ENCODE measurements at places on chromosomes 5 and 9. TPM values are rescaled to one million over a fixed set of nuclear protein-coding genes. Genes with fewer than 3 reads are reported as not detected.

- DNase-seq: no peak
Measured at GRCh38 chr5:178115136-178115813, 1.9 kb downstream of the N4BP3 start.

- no peak for DNase-seq
Measured at GRCh38 chr5:16544607-16545374, 72.0 kb downstream of the RETREG1 start.

- no peak for DNase-seq
Measured at GRCh38 chr9:9341203-9341602, 1271.6 kb downstream of the PTPRD start.

- no peak for DNase-seq
Measured at GRCh38 chr9:6330958-6331634, 2.9 kb downstream of the TPD52L3 start.

- no peak for DNase-seq
Measured at GRCh38 chr5:181234455-181235306, 9.0 kb downstream of the RACK1 start.

GRCh38 chr9:134669399-134669955 lies 27.9 kb downstream of the COL5A1 start:
- no peak for DNase-seq

DNA sequence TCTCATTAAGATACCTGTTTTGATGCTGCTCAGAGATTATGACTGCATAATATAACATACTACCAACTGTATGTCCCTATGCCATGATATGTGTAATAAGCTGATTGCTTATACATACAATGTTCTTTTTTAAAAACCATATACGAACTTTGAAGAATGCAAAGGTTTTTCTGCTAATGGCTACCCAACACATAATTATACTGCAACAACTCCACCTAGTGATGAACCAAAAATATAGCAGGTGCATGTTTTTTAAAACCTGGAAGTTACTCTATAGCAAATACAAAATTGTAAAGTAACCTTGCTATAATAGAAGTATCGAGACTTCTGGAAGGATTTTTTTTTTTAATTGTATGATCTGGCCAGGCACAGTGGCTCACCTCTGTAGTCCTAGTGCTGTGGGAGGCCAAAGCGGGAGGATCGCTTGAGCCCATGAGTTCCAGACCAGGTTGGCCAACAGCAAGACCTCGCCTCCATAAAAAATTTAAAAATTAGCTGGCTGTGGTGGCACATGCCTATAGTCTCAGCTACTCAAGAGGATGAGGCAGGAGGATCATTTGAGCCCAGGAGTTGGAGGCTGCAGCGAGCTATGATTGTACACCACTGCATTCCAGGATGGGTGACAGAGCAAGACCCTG lies 49.1 kb downstream of the HOMER1 start:
- no peak for DNase-seq

DNA sequence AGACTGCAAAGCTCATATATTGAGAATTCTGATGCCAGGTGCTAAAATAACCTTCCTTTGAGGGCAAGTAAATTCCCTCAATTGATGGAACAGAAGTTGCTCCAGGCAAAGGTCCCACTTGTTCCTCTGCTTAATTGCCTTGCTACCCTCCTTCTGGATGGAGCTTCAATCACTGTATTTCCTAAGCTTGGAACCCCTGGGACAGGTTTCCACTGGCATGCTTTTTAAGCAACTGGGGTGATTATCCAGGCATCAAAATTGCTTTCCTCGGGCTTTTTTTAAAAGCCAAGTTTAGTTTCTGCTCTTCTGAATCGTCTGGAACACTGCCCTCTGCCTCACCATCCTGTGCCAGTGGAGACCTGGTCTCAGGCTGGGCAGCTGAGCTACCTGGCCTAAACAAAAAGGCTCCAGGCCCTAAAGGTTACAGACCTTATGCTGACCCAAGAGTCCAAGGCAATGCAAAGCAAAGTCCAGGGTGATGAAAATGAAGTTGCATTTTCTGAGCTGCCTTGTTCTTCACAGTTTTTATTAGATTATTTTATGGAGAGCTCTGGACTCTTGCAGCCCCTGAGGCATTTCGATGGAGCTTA lies 167.9 kb upstream of the CD180 start:
- no peak for DNase-seq

DNA sequence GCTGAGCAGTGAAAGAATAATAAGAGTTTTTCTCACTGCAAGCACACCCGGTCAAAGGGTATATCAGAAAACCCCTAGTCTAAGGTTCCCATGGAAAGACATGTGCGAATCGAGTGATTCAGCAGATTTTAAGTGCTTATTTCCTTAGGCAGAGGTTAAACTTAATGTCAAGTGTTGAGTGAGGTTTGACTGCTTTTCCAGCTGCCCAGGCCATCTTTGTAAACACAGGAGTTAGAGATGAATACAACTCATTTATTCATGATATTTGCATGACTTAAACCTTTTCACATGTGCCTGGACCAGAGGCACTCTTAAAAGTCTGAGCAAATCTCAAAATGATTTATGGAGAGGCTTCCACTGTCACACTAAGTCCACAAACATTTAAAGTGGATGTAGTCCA lies 137.8 kb upstream of the RGMB start:
- no peak for DNase-seq

GRCh38 chr5:59421986-59422941 lies 471.3 kb downstream of the PDE4D start:
- no peak for DNase-seq

DNA sequence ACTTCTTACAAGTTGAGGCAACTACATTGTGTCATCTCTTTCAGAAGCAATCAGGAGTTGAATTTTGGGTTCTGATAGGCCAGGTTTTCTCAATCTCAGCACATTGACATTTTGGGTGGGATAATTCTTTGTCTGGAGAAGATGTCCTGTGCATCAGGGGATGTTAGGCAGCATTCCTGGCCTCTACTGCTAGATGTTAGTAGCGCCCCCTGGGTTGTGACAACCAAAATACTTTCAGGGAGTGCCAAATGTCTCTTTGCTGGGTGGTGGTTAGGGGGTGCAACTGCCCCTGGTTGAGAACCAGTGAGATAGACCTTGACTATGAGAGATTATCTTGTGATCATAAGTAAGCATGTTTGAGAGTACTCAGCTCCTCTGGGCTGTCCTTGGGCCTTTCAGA lies 164.3 kb upstream of the KLF9 start:
- no peak for DNase-seq

DNA sequence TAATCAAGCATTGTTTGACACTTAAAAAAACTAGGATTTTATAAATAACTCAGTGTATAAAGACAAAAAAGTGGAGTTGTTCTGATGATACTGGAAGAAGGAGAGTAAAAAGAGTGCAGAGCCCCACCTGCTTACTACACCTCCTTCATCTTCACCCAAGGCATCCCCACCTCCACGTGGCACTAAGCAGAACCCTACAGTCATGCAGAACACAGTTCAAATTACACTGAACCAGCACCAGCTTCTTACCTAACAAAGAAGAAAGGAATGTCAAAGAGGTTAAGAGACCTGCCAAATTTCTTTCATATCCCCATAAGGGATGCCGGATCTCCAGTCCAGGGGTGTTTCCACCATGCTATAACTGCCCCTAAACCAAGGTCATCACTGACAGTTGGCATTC lies 55.5 kb downstream of the PDE4D start:
- no peak for DNase-seq

DNA sequence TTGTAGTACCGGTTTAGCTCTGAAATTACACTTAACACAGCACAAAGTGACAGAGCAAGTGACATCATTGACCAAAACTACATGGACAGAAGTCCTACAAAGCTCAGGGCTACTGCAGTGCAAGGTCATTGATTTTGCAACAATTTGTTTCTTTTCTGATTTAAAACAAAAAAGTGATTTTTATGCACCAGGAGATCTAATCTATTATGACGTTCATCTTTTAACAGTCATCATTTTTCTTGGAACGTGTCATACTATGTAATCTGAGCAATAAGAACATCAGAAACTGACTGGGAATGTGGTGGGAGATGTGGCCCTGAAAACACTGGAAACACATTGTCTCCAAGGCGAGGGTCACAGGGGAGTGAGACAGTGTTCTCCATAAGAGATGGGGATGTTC lies 17.4 kb upstream of the ZFAND5 start:
- no peak for DNase-seq

DNA sequence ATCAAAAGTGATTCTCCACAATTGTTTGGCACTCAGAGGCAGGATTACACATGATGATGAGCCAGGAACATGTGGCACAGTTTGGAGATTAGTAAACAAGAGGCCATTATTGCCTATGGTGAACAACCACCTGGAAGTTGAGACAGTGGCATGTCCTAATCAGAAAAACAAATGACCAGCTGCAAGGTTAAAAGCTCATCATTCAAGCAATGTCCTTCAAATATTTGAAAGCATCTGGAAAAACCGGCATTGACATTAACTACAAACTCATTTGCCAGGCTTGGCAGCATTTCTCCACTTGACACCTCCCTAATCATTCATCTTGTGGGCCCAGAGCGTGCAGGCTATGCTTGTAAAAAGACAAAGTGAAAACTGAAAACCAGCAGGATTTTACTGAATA lies 80.6 kb upstream of the MEGF10 start:
- DNase-seq: no peak

- DNase-seq: peak; percentile 77
Measured at GRCh38 chr9:137077010-137077747, at the start of gene UAP1L1. Gene UAP1L1 (plus strand): TSS chr9:137077517. CDS start chr9:137077533, 16 bp downstream.

C9orf50 gene
- not detected for total RNA-seq

FOXD4 gene
- 0.47 TPM for total RNA-seq

COL5A1 gene
- 4.5 TPM for total RNA-seq

DNAH5 gene
- total RNA-seq: 5.5 TPM

WWC1 gene
- 116 TPM for total RNA-seq

PAEP gene
- not detected for total RNA-seq

PPIC gene
- 3.1 TPM for total RNA-seq

SPARC gene
- total RNA-seq: 90.8 TPM

TBCA gene
- 70.7 TPM for total RNA-seq

PCDHB9 gene
- total RNA-seq: 6.1 TPM
